T-helper 2 cell treated with Interferon-gamma antibody and Interleukin-4, amounts not matched to agents 5 μg/mL and 100 μg/mL, for 36 hours (primary cell): ENCODE measurements at places on chromosomes 16 and 17.

- DNase-seq = no peak
Observed at GRCh38 chr17:3658784-3659449, 9.5 kb downstream of the TAX1BP3 start.

GRCh38 chr17:27609611-27610303 lies 21.2 kb upstream of the LGALS9 start:
- DNase-seq = no peak

DNA sequence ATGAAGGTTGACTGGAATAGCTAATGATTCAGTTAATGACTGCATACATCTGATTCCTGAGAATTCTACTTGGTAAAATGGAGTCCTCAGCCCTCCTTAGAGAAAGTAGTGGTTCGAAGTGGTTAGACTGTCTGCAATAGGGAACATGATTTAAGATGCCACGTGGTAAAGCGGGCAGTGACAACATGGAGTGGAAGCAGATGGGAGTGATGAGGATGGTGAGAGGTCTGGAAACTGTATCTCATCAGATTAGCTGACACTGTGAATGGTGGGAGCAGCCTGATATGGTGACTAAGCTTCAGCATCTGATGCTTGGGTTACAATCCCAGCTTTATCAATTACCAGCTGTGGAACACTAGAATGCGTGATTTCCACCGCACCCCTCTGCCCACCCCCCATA lies 8.4 kb downstream of the CDH11 start:
- no peak for DNase-seq

DNA sequence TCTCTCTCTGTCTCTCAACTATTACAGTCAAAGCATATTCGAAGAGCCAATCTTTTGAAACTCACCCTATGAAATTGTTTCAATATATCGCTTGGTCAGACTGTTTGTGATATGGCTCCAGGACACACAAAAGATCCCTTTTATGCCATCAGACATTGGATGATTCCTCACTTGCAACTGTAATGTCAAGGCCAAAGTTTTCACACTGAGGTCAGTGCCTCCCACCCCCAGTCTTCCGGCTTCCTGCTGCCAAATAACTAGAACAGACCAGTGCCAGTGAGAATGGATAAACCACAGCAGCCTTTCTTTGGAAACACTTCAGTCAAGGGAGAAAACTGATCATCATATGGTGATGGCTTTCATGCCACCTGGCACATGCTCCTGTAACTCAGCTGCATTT lies 321.9 kb upstream of the ZFHX3 start:
- DNase-seq = no peak

- DNase-seq = no peak
Observed at GRCh38 chr17:36683387-36683786, 82.0 kb downstream of the MRM1 start.

DNA sequence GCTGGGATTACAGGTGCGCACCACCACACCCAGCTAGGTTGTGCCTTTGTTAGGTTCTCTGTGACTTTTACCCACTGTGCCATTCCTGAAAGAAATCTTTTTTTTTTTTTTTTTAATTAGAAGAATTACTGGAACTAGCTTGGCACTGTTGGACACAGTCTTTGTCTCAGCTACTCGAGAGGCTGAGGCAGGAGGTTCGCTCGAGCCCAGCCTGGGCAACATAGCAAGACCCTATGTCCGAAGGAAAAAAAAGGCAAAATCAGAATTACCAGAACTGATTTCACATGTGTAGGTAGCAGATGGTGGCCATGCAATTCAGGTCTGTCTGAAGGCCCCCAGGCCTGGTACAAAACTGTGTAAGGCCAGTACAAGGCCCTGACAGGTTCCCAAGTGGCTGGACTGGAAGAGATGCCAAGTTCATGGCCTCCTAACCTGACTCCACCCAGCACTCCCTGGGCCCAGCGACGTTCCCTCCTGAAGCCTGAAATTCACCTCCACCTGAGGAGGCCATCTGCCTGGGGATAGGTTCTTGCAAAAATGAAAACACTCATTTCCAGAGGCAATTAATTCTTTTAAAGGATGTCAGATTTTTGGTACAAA lies 23.0 kb downstream of the CARHSP1 start:
- DNase-seq = no peak

GRCh38 chr16:87708881-87709638 lies 56.7 kb downstream of the KLHDC4 start:
- no peak for DNase-seq

DNA sequence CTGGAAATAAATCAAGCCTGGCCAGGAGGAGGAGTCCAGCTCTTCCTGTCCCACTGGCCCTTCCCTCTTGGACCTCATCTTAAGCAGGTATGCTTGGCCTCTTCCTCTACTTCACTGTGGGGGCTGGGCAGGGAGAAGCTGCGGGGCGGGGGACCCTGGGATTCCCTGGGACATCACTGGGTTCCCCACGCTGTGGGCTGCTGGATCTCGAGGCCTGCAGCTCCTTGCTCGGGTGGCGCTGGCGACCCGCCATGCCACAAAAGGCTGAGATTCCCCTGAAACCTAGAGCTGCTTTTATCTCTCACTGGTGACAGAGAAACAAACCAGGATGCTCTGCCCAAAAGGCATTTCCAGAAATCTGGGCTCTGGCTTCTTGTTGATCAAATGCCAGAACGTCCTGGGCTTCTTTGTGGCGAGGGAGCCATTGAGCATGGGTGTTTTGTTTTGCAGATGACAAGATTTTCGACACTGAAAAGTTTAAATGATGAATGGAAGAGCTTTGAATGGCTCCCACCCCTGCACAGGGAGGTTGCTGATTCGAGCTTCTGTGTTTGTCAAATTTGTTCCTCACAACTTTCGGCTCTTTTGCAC lies 8.6 kb upstream of the PGS1 start:
- no peak for DNase-seq

DNA sequence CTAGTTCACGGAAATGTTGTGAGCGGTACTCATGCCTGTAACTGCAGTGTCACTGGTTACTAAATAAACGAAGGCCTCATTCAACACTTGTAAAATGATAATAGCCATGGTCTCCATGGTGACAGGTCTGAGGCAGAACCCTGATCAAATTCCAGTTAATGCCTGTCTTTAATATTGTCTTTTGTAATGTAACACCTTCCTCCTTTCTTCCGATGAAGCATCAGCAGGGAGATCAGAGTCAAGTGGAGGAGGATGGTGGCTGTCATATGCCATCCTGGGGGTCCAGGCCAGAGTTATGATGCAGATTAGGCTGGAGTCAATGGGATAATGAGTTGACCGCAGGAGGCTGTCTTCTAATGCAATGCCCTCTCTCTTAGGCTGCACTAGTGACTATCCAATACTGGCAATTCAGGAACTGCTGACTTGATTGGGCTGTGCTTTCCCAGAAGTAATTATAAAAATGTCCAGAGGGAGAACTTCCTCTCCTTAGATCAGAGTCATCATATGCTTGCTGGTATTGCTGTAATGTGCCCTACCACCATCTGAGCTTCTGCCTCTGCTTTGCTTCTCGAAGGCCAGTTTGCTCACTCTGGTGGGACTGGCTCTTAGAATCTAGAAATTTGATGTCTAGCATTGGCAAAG lies 419.1 kb downstream of the CA10 start:
- DNase-seq = no peak

- no peak for DNase-seq
Observed at GRCh38 chr17:46191322-46192188, 1.7 kb downstream of the KANSL1 start.

GRCh38 chr17:78764871-78765270 lies 17.2 kb downstream of the CYTH1 start:
- DNase-seq = no peak

DNA sequence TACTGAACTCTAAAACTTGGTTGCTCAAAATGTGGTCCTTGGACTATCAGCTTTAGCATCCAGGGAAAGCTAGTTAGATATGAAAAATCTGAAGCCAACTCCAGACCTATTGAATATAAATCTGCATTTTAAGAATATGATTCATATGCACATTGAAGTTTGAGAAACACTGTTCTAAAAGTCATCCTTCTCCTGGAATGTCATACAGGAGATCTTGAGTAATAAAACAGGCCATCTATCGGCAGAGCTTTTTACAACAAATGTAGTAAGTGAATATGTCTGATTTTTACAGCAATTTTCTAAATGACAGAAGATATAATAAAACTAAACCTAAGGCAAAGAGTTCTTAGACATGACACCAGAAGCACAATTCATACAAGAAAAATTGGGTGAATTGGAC lies 140.4 kb downstream of the PMP22 start:
- DNase-seq = no peak

- DNase-seq = no peak
Observed at GRCh38 chr16:8594149-8594666, 3.9 kb upstream of the TMEM114 start.

GRCh38 chr17:79164408-79164807 lies 89.8 kb downstream of the ENGASE start:
- DNase-seq = no peak

DNA sequence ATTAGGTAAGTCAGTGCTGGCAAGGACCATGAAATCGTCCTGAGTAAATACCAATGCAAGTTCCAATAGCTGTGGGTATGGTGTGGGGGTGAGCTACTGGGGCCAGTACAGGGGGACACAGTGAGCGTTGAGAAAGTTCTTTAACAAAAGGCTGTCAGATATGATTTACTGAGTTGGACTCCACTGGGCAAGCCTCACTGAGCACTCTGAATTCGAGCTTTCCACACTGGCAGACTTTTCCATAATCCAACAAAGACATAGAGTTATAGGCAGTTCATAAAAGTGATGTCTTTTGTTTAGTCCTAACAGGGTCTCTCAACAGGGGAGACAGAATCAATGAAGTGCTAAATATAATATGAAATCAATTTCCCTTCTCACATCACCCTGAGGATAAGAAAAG lies 489.0 kb downstream of the KCNJ2 start:
- DNase-seq = no peak

GRCh38 chr17:30188211-30188939 lies 47.1 kb downstream of the SLC6A4 start:
- no peak for DNase-seq

GRCh38 chr17:67225316-67225715 lies 19.7 kb downstream of the HELZ start:
- no peak for DNase-seq

DNA sequence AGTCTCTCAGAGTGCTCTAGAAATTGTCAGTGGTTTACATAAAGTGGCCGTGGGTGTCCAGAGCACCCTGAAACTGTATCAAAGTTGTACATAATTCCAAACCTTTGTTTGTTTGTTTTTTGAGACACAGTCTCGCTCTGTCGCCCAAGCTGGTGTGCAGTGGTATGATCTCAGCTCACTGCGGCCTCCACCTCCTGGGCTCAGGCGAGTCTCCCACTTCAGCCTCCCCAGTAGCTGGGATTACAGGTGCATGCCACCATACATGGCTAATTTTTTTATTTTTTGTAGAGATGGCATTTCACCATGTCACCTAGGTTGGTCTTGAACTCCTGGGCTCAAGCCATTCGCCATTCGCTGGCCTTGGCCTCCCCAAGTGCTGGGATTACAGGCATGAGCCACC lies 24.3 kb upstream of the ADGRG1 start:
- DNase-seq = no peak

GRCh38 chr16:72876981-72877373 lies 171.0 kb downstream of the ZFHX3 start:
- no peak for DNase-seq

DNA sequence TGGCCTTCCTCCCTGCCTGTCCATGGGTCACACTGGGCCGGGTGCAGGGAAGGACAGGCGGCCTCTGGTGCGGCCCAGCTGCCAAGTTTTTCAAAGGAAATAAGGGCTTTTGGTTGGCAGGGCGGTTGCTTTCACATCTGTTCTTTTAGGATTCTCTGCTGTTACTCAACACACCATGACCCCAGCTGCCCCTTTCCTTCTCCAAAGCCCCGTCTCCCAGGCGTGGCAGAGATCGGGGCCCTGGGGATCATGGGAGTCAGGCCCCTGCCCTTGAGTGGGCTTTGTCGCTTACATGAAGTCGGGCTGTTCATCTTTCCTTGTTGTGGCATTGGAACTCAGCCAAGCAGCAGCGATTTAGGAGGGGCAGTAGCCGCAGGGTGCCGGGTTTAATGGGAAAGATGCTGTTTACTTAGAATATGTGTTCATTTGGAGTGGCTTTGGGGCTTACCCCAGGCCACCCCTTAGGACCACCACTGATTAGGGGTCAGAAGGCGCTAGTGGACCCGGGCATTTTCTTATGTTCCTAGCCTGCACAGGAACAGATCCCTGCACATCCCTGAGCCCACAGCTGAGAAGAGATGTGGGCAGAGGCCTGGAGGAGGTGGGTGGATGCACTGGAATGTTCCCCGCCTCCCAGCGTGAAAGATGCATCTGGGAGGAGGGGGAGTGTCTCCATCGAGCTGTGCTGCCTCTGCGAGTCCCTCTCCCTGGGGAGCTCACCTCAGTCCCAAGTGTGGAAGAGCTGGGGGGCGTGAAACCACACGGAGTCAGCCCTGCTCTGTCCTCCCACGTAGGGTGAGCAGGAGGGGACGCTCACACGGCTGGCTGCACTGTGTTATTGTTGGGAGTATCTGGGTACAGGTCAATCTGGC lies 6.8 kb upstream of the ADCY7 start:
- no peak for DNase-seq

- DNase-seq = peak; percentile 31
Observed at GRCh38 chr17:7932949-7933348, 943 bp downstream of the CNTROB start.

DNA sequence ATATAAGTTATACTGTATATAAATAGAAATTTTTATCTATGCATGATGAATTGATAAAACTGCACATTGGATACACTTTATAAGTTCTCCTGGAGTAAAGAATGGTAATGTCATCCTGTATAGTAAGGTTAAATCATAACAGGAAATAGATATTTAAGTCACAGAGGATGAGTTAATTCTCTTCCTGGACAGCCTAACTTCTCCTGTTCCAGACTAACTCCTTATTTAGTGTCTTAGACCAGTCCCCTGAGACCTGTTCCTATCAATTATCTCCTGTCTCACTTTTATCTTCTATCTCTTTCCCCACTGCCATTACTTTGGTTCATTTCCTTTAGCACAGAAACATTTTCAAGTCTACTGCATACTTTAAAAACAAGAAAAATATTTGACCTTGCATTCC lies 46.5 kb downstream of the SSH2 start:
- DNase-seq = no peak

GRCh38 chr17:13413001-13413400 lies 188.7 kb downstream of the HS3ST3A1 start:
- no peak for DNase-seq

DNA sequence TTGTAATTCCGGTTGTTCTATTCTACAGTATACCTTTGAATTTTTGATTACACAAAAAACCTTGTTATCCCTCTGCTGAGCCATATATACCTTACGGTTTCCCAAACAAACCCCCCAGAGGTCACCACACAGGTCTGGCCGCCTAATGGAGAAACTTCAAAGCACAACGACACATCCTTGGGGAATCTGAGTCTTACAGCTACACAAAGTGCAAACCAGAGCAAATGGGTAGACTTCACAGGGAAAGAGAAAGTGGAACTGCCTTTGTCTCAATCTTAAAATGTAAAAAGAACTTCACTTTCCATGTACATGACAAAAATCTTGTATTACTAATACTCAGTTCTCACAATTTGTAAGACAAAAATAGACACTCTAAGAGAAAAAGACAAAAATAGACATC lies 2.7 kb downstream of the FBXO31 start:
- DNase-seq = no peak

GRCh38 chr17:18964550-18964949 lies 12.6 kb downstream of the SLC5A10 start:
- DNase-seq = no peak
